ENCODE measurements at places on chromosomes 5 and 9.

GRCh38 chr9:21782205-21782604 is 20.2 kb upstream of the MTAP start:
- DNase-seq = no peak

GRCh38 chr5:150160448-150161081 is 4.9 kb upstream of the PDGFRB start:
- DNase-seq = no peak

GRCh38 chr9:23933348-23933747 is 107.3 kb upstream of the ELAVL2 start:
- DNase-seq = no peak

- DNase-seq = no peak
These were observed 378.1 kb upstream of the TLE4 start for GRCh38 chr9:79193501-79194223.

DNA sequence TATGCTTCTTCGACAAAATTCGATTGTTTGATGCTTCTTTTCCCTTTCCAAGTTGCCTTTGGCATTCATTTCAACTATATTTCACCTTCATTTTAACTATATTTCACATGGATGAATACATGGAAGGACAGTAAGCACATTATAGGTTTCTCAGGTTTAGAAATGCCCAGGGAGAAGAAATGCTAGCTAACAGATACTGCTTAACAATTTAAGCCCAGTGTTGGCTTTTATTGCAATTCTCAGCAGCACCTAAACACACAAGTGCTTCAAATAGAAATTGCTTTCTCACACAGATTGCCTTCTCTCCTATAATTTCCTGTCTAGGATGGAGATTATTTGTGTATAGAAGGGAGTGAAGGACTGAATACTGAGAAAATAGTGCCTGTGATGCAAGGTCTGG is 30.2 kb upstream of the SMC5 start:
- no peak for DNase-seq

GRCh38 chr5:20972419-20972925 is 984.5 kb upstream of the CDH18 start:
- peak; percentile 62 for DNase-seq

DNA sequence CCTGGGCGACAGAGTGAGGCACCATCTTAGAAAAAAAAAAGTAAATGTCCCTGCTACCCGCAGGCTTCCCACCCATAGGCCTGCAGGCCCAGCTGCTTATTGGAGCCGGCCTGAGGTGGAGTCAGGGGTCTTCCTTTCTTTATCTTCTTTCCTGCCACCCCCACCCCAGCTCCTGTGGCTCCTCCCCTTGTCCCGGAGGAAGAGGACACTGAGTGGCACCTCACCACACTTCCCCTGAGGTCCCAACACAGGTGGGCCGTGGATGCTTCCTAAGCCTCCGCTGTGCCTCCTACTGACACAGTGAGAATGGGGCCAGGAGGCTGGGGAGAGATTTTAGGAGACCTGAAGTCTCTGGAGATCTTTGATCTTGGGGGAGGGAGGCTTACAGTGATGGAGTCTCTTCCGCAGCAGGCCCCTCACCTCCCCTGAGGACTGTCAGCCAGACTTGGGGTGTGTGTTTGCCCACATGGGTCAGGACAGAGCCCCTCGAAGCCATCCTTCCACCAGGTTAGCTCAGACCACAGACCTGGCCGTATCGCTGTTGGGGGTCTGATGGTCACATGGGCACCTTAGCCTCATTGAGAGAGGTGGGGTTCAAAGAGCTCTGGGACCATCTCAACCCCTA is 135.4 kb upstream of the IER5L start:
- DNase-seq = no peak
